Smooth muscle cell of the umbilical artery (primary cell): ENCODE measurements at places on chromosomes 3 and 15. TPM values are rescaled to one million over a fixed set of nuclear protein-coding genes. Genes with fewer than 3 reads are reported as not detected.

The NME9 gene
- not detected in 2 replicates for total RNA-seq

The SLC7A14 gene
- total RNA-seq: 2.4 and 4.9 TPM in 2 replicates

The GOLGA8B gene
- total RNA-seq: 41.1 and 46.6 TPM in 2 replicates

The ZNF80 gene
- total RNA-seq: not detected in 2 replicates

The SLC22A14 gene
- total RNA-seq: 0.59 and 1.2 TPM in 2 replicates

The CRABP1 gene
- total RNA-seq: not detected in 2 replicates

The AGTR1 gene
- total RNA-seq: 2.1 and 5.7 TPM in 2 replicates

The PODXL2 gene
- total RNA-seq: 6.8 and 10.9 TPM in 2 replicates

The PLSCR5 gene
- total RNA-seq: not detected in 2 replicates

The C3orf22 gene
- not detected in 2 replicates for total RNA-seq

The CX3CR1 gene
- not detected in 2 replicates for total RNA-seq

The SHC4 gene
- total RNA-seq: 2.6 and 3.0 TPM in 2 replicates

The ALDH1A2 gene
- 0.30 TPM in 1 of 2 replicates, not detected in the other for total RNA-seq

The NRG4 gene
- total RNA-seq: under 0.01 TPM in 1 of 2 replicates, not detected in the other

The HRG gene
- not detected in 2 replicates for total RNA-seq

The PLOD2 gene
- total RNA-seq: 1,423 and 1,580 TPM in 2 replicates

The CFAP20DC gene
- total RNA-seq: 1.8 and 2.7 TPM in 2 replicates

The TP53BP1 gene
- 106 and 141 TPM in 2 replicates for total RNA-seq

The BNC1 gene
- 15.4 and 23.3 TPM in 2 replicates for total RNA-seq
